ENCODE measurements at places on chromosomes 3 and 15.

DNA sequence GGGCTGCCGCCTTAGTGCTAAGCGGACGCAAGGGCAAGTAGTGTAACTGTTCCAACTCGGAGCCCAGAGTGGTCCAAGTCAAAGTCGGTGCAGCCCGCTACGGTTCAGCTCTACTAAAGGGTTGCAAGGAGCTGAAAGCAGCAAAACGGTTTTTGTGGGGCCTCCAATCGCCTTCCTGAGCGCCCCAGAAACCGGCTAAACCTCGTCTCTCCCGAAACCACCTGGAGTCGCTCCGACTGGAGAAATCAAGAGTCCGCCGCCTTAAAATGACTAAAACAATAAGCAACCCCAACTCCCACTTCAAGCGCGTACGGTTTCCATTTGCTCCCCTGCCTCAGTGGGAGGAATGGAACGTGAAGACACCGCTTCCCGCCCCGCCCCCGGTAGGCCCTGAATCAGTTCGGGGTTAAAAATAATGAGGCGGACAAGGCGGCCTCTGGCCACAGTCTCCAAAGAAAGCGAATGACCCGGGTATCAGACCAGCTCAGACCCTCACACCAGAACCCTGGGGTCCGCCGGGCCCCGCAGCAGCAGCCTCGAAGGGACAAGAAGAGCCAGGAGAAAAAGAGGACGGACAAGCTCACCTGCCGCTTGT is 401 bp downstream of the SEC11A start:
- DNase-seq = no peak

GRCh38 chr3:128553560-128553959 is 60.6 kb upstream of the GATA2 start:
- DNase-seq = no peak

DNA sequence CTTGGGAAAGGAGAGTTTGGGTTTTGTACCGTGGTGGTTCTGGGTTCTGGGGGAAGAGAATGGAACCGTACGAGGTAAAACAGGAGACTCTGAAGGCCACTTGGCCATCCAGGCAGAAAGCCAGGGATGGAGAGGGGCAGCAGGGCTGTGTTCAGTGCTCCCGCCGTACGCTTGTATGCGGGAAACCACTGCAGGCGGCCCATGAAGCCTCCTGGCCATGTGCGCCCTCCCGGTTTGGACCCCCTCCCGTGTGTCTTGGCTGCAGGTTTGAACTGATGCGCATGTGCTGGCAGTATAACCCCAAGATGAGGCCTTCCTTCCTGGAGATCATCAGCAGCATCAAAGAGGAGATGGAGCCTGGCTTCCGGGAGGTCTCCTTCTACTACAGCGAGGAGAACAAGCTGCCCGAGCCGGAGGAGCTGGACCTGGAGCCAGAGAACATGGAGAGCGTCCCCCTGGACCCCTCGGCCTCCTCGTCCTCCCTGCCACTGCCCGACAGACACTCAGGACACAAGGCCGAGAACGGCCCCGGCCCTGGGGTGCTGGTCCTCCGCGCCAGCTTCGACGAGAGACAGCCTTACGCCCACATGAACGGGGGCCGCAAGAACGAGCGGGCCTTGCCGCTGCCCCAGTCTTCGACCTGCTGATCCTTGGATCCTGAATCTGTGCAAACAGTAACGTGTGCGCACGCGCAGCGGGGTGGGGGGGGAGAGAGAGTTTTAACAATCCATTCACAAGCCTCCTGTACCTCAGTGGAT is 50.6 kb downstream of the PGPEP1L start:
- no peak for DNase-seq

GRCh38 chr3:33982269-33982798 is 183.9 kb downstream of the PDCD6IP start:
- DNase-seq = no peak

DNA sequence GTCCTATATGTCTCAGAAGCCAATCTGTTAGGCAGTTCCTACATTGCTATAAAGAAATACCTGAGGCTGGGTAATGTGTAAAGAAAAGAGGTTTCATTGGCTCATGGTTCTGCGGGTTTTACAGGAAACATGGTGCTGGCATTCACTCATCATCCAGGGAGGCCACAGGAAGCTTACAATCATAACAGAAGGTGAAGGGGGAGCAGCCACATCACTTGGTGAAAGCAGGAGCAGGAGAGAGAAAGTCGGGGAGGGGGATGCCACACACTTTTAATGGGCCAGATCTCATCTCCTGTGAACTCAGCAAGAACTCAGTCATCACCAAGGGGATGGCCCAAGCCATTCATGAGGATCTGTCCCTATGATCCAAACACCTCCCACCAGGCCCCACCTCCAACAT is 9.1 kb downstream of the SLC49A4 start:
- DNase-seq = no peak

DNA sequence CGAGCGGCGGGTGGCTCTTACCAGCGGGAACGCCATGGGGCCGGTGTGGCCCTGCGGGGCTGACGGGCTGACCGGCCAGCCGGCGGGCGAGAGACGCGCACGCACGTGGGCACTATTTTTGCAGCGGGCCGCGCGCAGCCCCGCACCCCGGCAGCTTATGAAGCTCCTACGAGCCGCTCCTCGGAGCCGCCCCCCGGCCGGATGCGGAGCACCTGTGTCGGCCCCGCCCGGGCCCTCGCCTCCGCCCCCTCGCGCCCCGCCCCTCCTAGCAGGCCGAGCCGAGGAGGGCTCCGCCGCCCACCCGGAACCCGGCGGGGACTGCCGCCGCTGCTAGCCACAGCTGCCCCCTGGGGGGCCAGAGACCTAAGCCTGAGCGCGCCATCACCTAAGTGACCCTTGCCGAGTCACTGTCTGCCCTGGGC is 683 bp upstream of the CPEB1 start:
- no peak for DNase-seq

DNA sequence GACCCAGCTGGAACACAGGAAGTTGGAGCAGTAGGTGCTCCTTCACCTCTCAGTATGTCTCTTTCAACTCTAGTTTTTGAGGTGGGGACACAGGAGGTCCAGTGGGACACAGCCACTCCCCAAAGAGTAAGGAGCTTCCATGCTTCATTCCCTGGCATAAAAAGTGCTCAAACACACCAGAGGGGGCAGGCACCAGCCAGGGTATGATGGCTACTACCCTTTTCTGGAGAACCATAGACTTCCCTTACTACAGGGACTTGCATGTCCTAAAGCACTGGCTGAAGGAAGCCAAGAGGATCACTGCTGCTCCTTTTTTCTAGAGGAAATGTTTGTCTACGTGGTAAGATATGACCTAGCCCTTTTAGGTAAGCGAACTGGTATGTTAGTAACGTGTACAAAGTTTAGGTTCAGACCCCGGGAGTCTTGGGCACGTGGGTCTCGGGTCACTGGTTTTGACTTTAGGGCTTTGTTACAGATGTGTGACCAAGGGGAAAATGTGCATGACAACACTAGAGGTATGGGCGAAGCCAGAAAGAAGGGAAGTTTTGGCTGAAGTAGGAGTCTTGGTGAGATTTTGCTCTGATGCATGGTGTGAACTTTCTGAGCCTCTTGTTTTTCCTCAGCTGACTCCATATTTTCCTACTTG is 11.9 kb downstream of the IL17RB start:
- no peak for DNase-seq

DNA sequence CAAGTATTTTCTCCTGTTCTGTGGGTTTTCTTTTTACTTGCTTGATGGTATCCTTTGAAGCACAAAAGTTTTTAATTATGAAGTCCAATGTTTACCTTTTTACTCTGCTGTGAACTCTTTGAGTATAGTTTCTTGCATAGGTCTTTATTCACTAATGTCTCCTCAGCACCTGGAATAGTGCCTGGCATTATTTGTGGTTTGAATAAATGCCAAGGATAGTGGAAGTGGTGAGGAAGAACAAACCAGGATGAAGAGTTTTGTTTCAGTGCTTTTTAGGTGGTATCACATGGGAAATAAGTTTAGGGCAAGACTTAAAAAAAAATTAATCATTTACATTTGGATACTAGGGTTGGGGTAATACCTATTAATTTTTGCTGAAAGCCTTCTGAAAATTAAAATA is 25.7 kb downstream of the GPD1L start:
- no peak for DNase-seq

DNA sequence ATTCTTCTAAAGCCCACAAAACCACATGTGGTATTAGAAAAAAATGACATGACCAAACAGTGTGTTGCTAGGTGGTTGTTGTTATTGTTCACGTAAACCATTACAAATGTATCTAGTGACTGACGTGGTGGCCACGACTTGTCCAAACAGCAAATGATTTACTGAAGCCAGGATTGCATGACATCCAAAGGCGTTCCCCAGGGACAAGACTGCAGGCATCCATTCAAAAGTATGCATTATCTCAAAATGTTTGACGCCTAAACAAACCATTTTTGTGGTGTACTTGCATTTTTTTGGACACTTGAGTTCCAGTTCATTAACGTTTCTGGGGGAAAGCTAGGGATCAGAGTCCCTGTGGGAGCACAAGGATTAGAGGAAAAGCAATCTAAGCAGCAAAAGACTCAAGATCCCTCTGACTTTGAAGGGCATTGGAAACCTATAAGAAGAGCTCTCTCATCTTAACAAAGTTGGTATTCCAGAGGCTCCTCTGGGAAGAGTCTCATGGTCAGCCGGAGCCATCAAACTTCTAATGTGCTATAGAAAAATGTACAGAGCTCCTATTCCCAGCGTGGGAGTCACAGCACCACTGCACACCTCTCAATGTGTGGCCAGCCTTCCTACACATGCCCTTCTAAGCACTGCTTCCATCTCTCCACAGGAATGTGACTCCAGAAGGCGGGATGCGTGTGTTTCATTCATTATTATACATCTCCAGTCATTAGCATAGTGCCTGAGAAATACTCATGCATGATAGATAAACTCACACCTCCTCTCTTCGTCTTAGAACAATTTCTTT is 62.9 kb downstream of the FBN1 start:
- no peak for DNase-seq

GRCh38 chr3:157595259-157595658 is 92.0 kb upstream of the VEPH1 start:
- no peak for DNase-seq

DNA sequence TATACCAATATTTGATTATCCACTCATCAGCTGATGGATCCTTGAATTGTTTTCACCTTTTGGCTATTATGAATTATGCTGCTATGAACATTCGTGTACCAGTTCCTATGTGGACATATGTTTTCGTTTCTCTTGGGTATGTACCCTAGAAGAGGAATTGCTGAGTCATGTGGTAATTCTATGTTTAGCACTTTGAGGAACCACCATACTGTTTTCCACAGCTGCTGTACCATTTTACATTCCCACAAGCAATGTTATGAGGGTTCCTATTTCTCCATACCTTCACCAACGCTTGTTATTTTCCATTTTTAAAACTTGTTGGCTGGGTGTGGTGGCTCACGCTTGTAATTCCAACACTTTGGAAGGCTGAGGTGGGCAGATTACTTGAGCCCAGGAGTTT is 62.9 kb downstream of the RPLP1 start:
- DNase-seq = no peak

- peak; percentile 75 for DNase-seq
These were observed 110.0 kb upstream of the DLG1 start for GRCh38 chr3:197408177-197408957.

- no peak for DNase-seq
These were observed 87.3 kb downstream of the SMAD6 start for GRCh38 chr15:66789029-66790025.

GRCh38 chr3:76107935-76108570 is 322.7 kb upstream of the ZNF717 start:
- DNase-seq = no peak

DNA sequence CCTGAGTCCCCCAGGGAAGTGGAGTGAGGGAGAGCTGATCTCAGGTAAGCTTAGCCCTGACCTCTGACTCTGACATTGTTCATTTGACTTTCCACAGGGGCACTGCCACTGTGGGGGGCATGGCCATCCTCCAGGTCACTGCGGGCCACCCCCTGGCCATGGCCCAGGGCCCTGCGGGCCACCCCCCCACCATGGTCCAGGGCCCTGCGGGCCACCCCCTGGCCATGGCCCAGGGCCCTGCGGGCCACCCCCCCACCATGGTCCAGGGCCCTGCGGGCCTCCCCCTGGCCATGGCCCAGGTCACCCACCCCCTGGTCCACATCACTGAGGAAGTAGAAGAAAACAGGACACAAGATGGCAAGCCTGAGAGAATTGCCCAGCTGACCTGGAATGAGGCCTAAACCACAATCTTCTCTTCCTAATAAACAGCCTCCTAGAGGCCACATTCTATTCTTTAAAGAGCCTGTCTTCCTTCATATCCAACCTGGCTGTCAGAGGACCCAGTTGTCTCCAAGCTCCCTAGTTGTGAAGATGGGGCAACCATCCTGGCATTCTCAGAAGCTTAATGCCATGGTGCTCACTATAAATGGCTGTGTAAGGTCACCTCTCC is 1.9 kb upstream of the DISP2 start:
- no peak for DNase-seq

DNA sequence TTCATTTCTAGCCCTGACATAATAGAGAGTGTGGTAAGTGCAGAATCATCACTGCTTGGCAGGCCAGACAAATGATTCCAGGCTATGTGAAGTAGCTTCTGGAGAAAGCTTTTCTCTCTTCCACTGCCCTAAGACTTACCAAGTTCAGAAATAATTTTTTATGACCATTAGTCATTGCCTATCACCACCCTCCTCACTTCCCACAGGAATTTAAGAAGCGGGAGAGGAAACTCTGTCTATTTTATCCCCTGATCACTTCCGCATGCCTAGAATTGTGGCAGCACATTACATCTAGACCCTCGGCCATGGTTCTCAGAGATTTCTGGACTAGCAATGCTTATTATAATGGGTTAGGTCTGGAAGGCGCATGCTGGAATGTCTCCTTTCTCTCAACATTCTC is 397.8 kb upstream of the NR2F2 start:
- DNase-seq = peak; percentile 46

- DNase-seq = peak; percentile 84
These were observed 218.2 kb upstream of the TPM1 start for GRCh38 chr15:62824111-62825015.

DNA sequence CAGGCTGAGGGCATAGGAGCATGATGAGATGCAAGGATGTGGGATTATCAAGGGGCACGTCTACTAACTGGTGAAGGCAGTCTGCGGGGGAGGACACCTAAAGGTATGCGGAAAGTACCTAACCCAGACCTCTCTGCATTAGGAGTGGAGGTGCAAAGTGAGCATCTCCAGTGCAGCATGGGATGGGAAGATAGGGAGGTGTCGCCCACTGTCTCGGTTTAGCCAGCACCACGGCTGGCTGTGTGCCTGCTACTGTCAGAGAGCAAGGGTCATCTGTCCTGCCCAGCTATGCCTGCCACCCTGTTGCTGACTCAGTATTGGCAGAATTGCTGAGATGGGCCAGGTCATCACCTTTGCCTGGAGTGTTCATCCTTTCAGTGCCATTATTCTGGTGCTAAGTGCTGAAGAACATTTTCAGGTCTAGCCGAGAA is 40.1 kb downstream of the OXNAD1 start:
- no peak for DNase-seq

Measured in retinal pigment epithelial cell (primary cell).